ENCODE measurements at places on chromosomes 7 and 10. TPM values are rescaled to one million over a fixed set of nuclear protein-coding genes. Genes with fewer than 3 reads are reported as not detected.

DNA sequence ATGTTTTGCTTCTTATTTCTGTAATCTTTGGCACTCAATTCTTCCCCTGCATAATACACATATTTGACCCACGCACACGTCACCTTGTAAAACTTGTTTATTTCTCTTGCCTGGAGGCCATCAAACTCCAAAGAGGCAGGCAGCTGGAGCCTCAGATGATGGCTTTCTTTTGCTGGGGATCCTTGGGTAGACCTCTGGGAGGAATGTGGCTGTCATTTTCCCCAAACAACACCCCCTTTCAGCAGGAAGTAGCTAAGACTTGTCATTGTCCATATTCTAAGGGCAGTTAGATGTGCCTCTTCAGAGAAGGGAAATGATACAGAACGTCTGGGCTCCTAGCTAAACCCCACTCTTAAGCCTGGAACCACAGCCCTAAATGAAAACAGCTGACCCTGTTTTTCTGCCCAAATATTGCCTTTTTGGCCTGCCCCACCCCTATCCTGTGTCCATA, 111.3 kb downstream of the ITGB8 start:
- no peak for DNase-seq

GRCh38 chr7:1432411-1433082, 26.7 kb downstream of the MICALL2 start:
- peak; percentile 76 for DNase-seq

The CALML5 gene
- total RNA-seq: not detected

- no peak for DNase-seq
Observed at GRCh38 chr7:148265896-148266295, 324.7 kb upstream of the C7orf33 start.

All from T-cell (primary cell).